ENCODE measurements at places on chromosomes 1 and 21.

DNA sequence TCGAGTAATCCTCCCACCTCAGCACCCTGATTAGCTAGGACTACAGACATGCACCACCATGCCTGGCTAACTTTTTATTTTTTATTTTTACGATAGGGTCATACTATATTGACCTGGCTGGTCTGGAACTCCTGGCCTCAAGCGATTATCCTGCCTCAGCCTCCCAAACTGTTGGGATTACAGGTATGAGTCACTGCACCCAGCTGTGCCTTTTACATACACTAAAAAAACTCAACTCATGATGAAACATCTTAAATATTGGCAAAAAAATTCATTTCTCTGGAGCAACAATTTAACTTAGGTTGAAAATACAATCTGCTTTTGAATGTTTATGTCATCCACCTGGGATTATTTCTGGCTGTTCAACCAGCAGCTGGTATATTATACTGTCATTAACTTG is 598.3 kb upstream of the ZP4 start:
- DNase-seq: no peak

GRCh38 chr1:235952950-235953615 is 86.4 kb upstream of the LYST start:
- peak; percentile 50 for DNase-seq

GRCh38 chr1:189463166-189463565 is 1014.5 kb downstream of the BRINP3 start:
- DNase-seq: no peak

GRCh38 chr1:243927381-243927780 is 77.3 kb upstream of the AKT3 start:
- DNase-seq: no peak

DNA sequence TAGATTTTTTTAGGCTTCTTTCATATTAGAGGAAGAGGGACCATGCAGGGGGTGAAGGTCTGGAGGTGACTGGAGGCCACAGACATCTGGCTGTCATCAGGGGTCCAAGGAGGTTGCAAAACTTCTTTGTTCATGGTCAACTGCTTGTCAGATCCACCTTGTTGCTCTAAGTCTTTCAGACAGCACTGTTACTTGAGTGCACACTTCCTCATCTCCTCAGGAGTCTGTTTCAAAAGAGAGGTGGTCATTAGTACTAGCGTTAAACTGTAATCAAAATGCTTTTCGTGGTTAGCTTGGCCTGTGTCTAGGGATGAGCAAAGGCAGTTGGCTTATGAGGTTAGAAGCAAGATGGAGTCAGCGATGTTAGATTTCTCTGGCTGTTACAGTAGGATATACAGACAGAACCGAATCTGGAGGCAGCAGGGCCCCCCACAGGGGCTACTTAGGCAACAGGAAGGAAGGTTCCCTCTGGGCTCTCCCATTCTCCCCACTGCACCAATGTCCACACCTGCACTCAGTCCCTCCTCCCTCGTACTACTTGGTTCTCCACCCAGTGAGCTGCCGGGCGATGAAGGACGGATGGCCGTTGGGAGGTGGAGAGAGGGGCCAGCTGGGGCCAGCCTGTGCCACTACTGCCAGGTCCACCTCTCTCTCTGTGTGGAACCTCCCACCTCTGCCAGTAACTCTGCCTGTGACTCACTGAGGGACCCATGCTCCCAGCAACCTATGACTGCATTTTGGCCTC is 57.2 kb downstream of the TOR1AIP2 start:
- DNase-seq: no peak

DNA sequence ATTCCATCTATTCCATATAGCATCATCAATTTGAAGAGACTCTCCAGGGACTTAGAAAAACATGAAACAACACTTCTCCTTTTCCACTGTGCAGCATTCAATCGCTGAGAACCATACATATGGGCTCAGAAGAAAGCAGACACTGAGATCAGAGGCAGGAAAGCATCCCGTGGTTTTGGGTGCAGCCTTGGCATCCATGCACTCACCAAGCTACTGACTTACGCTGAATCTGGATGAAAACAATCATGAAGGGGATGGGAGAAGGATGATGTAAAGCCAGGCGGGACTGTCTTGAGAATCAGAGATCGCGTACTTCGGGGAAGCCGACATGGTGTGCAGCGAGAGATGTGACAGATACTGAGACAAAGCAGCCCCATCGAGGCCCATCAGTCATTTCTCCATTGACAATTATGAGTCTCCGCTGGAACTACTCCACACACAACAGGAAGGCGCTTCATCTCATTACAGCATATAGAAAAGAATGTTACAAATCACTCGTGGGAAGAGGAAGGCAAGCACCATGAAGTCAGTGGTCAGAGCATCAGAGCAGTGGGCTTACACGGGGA is 2.3 kb upstream of the TIAM1 start:
- DNase-seq: no peak
